ENCODE measurements at places on chromosomes 12 and 14.
A peak's percentile ranks its signal among the peaks of the same experiment; 100 is the strongest.

GRCh38 chr14:46885566-46885965, 234.0 kb upstream of the RPL10L start:
- DNase-seq, result no peak

DNA sequence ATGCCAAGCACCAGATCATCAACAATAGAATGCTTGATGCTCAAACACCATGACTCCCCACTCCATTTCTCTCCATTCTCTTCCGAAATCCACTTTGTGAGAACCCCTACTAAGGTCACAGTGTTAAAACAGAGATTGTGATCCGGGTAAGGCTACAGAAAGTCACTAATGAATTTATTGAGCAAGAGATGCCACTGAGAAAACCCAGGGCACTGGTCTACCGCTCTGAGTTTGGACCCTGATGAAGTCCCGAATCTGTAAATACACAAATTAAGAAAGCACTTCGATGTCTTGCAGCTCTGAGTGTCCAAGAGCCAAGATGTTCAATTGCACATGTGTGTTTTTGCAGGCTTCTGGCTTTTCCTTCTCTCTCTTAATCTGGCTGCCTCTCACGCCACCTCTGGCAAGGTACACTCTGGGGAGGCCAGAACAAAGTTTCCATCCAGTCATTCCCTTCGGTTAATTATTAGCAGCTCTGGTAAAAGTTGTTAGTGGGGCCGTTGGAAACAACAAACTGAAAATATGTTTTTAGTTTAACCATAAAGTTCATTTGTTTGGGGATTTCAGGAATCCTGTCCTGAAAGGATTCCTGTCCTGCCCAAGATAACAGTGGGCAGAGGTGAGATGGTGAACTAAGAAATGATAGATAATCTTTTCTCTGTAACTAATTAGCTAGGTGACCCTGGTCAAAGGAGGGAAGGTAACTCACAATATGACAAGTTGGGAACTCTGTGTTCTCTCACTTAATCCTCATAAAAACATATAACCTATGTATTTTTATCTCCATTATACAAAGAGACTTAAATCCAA, 75.4 kb downstream of the BTG1 start:
- no peak for DNase-seq

DNA sequence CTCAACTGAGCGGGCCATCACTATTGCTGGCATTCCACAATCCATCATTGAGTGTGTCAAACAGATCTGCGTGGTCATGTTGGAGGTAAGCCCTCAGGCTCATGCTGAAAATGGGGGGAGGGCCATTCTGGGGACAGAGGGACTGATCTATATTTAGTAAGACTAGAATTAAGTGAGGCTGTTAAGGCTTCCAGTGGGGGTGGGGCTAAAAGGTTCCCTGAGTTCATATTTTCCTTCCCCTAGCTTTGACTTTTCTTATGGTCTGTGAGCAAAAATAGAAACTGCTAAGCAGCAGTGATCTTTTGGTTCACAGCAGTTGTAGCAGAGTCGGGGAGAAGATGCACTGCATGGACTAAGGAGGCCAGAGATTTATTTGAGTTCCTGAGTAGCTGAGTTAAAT, 9.2 kb downstream of the PCBP2 start:
- no peak for DNase-seq

DNA sequence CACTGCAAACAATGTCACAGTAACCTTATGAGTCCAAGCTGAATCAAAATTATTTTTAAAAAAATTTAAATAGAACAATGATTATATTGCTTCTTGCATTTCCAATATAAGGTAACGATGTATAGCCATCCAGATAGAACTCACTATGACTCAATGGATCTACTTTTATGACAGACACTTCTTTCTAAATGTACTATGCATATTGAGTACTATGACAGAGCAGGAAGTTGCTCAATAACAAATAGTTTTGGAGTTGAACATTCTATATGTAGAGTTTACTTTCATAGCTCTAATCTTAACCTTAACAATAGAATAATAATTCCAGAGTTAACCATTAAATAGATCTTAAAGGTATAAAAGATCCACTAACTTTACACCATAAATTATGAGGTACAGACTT, 46.7 kb upstream of the ALG10B start:
- no peak for DNase-seq

DNA sequence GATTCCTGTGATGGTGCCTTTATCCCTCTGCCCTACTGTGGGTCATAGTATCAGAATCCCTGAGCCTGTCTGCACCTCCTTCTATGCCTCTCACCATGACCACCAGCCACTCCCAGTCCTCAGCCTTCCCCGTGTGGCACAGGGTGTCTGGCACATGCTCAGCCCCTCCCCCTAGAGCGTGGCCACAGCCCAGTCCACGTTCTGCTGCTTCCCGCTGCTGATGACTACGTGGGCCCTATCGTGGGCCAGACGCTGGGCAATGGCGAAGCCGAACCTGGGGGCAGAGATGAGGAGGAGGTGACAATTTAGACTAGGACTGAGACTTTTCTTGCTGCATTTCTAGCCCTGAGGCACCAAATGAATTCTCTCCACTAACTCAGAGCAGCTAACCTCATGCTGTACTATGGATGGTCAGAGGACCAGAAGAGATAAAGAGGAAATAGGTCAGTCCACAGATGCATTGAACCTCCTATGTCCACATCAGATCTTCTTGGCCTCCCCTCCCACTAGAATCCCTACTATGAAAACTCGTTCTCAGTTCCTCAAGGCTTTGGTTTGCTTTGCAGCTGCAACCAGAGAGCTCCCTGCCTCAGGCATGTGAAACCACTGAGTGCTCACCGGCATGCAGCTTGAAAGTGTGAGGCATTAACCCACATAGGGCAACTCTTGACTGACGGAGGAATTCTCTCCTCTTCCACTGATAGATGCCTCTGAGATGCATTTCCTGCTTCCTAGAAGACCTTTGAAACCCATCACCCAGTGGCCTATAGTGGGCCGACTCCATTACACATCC, 126.3 kb upstream of the DHRS4 start:
- DNase-seq, result no peak

GRCh38 chr12:116222358-116222757, 55.1 kb downstream of the MED13L start:
- no peak for DNase-seq

- peak; percentile 99 for DNase-seq
Measured at GRCh38 chr12:10182354-10183049, 3.7 kb downstream of the TMEM52B start.

GRCh38 chr14:24297190-24297964, 2.2 kb downstream of the DHRS1 start:
- no peak for DNase-seq

GRCh38 chr12:106893451-106893850, 62.3 kb upstream of the TMEM263 start:
- no peak for DNase-seq

DNA sequence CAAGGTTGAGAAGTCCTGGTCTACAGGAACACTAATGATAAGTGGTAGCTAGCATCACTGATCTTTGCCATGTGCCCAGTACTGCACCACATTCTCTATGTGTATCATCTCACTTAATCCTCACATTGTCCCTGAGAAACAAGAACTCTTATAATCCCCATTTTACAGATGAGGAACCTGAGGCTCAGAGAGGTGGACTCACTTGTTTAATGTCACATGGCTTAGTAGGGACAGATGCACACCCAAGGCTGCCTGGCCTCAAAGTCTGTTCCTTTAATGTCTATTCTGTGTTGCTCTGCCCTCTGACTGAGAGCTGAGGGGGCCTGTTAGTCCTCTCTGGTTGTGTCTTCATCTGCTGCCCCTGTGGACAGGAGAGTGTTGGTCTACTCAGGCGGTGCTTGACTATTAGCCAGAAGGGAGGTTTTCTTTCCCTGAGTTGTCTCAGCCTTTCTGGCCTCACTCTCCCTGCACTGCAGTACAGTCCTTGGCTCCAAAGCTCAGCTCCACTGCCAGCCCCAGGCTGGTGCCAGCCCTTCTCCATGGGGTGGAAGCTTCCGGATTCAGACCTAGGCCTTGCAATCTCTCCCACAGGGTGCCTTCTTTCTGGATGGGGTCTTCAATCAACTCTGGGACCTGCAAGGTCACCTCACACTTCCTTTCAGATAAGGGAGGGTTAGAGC, 4.9 kb upstream of the DYNLL1 start:
- DNase-seq, result no peak

GRCh38 chr12:2976581-2976996, 17.4 kb downstream of the TEAD4 start:
- DNase-seq, result no peak

DNA sequence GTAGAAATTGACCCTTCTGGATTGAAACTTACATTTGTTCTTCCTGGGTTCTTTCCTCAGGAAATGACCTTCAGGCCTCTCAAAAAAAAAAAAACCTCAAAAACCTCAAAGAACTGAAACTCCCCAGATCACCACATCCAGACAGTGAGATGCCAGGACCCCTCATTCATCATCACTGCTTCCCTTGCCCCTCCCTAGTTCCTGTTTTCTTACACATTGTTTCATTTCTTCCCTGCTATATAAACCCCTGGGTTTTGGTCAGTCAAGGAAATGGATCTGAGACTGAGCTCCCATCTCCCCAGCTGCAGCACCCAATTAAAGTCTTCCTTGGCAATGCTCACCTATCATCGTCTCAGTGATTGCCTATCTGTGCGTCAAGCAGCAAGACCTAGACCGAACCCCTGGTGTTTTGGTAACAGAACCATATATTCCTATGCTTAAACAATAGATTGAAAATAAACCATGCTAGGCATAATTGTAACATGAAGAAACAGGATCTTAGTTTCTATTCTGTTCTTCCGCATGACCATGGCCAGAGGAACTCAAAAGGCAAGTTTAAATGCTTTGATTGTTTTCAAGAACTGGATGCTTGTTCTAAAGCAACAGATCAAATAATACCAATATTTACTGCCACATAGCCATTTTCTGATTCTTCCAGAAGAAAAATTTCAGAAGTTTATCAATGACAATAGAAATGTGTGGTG, 108.0 kb upstream of the MAX start:
- DNase-seq, result peak; percentile 68

DNA sequence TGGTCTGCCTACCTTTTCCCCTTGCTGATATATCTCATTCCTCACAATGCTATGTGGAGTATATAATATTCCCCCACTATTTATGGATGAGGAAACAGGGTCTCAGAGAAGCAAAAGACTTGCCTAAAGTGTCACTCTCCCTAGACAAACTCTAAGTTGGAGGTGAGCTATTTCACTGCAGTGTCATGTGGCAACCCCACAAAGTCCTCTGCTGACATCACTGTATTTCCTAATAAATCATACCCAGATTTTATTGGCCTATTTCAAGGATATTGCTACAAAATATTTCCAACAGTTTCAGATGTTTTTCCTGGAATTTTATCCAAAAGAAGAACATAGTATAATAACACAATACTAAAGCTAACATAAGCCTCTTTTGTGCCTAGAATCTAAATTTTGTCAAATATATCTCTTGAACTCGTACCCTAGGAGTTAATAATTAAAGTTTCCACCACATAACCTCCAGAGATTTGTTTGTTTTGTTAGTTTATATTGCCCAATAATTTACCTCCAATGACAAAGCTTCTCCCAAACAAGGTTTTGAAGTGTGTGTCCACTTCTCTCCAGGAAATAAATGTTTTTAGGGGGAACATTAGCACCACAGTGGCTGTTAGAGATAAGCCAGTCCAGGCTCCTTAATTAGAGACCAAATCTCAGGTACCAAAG, 215.1 kb downstream of the ASCL1 start:
- no peak for DNase-seq

- no peak for DNase-seq
Measured at GRCh38 chr14:92973798-92974372, 50.9 kb downstream of the CHGA start.

- no peak for DNase-seq
Measured at GRCh38 chr12:46472893-46473633, 100.5 kb upstream of the SLC38A2 start.

All from CD14-positive monocyte (primary cell).